ENCODE measurements at places on chromosomes 5 and 9.

- no peak overlapping the region for H3K4me3 ChIP-seq
- H3K36me3 ChIP-seq = no peaks in the 10 kb centered on the region
- no peak overlapping the region for H3K27ac ChIP-seq
- no peaks in the 10 kb centered on the region for H3K27me3 ChIP-seq
Measured at GRCh38 chr9:132806723-132807421, 71.2 kb downstream of the AK8 start.

GRCh38 chr5:19169426-19169825 is 818.6 kb downstream of the CDH18 start:
- no peaks in the 10 kb centered on the region for H3K27me3 ChIP-seq
- H3K36me3 ChIP-seq = no peaks in the 10 kb centered on the region
- no peak overlapping the region for H3K27ac ChIP-seq
- no peak overlapping the region for H3K4me3 ChIP-seq
- no peak for DNase-seq

GRCh38 chr9:95815961-95816360 is 59.5 kb upstream of the ERCC6L2 start:
- H3K27me3 ChIP-seq = no peaks in the 10 kb centered on the region
- no peak overlapping the region for H3K4me3 ChIP-seq
- DNase-seq = no peak
- no peaks in the 10 kb centered on the region for H3K36me3 ChIP-seq
- no peak overlapping the region for H3K27ac ChIP-seq
- no peaks in the 10 kb centered on the region for H3K4me1 ChIP-seq

DNA sequence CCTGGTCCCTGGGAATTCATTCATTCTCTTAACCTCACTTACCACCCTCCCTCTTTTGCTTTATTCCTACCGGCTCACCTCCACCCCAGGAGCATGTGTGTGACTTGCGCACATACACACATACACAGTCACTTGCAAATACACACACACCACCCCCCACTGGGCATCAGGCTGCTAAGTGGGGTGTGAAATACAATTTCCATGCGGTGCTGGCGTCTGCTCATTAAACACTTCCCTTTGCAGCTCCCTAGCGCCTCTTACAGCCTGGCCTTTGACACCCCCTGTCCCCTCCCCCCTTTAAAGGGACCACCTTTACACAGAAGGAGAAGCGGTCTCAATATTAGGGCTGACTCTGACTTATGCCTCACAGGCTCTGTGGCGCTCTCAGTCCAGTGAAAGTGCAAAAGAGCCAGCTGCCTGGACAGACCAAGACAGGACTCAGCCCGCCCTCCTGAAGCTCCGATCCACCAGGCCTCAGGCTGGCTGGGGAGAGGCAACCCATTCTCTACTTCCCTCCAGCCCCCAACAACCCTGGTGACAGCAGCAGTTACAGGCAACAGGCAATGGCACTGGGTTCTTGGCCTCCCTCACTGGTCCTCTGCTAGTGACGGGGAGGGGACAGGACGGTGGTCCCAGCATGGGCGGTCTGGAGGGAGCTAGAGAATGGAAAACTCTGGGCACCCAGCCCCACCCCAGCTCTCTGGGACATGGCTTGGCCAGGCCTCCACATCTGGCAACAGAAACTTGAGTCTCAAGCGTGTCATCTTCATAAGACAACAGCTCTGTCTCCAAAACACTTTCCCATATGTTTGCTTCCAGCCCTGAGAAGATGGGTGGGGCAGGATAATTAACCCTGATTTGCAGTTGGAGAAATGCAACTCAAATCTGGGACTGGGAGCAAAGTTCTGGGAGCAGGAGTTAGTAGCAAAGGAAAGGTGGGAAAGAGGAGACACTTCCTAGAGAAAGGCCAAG is 12.0 kb downstream of the ENHO start:
- no peak overlapping the region for H3K4me3 ChIP-seq
- H3K27me3 ChIP-seq = no peaks in the 10 kb centered on the region
- DNase-seq = no peak
- no peaks in the 10 kb centered on the region for H3K36me3 ChIP-seq
